ENCODE measurements at places on chromosomes 7 and 10. TPM values are rescaled to one million over a fixed set of nuclear protein-coding genes. Genes with fewer than 3 reads are reported as not detected.
A peak's percentile ranks its signal among the peaks of the same experiment; 100 is the strongest.

- H3K27ac ChIP-seq: no peak overlapping the region
- no peaks in the 10 kb centered on the region for H3K36me3 ChIP-seq
- peaks cover 4% of the 10 kb centered on the region for H3K27me3 ChIP-seq
These were observed 201.2 kb downstream of the SNX10 start for GRCh38 chr7:26492816-26493215.

- no peak for DNase-seq
- H3K27ac ChIP-seq: no peak overlapping the region
- H3K27me3 ChIP-seq: peaks cover 22% of the 10 kb centered on the region
- H3K4me3 ChIP-seq: no peak overlapping the region
These were observed 187.2 kb upstream of the CELF2 start for GRCh38 chr10:10830293-10830986.

DNA sequence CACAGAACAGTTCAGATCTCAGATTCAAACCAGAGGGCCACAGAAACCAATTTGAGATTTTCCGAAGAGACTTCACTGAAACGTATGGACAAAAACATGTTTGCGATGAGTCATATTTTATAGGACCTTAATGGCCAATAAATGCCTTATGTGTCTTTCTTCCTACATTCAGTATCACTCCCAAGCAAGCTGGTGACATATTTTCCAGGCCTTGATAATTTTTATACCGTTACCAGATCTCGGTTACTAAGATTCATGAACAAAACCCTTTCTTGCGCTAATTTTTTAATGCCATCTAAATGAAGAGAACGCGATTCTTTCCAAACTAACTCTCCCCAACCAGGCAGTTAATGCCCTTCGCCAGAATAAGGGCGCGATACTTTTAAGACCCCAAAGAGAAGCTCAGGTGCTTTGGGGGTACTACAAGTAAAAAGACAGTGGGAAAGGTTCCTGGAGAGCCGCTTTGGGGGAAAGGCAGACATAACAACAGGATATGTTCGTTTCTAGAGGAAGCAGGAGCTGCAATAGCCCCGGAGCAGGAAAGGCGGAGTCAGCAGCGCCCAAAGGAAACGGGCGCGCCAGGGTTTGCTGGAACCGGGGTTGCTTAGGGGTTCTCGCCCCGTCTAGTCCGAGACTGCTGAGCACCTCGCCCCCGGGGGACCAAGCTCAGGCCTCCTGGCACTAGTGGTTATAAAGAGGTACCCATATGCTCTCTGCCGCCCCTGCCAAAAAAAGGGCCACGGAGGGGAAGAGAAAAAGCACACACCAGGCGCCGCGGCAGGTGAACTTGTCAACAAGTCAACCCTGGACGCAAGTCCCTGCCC lies 884 bp downstream of the ICA1 start:
- peaks cover 8% of the 10 kb centered on the region for H3K4me1 ChIP-seq
- H3K27me3 ChIP-seq: peaks cover 64% of the 10 kb centered on the region
- DNase-seq: peak; percentile 10

DNA sequence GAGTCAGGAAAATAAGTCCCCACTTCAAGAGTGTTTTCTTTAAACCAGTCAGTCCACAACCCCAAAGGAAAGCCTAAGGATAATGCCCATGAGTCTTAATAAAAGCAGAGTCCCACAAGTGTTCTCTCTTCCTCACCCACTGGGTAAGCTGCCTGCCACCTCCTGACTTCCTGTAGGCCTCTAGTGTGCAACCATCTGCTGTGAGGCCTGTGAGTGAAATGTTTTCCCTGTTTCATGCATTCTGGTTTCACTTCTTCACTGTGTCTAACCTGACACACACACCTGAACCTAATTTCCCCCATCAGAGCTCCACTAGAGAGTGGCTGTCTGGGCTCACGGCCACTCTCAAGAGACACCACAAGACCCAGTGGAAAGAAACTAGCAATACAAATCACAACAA lies 38.9 kb upstream of the GDF10 start:
- peaks cover 95% of the 10 kb centered on the region for H3K4me1 ChIP-seq
- peak overlapping the region; percentile 99 for H3K27ac ChIP-seq
- peaks cover 53% of the 10 kb centered on the region for H3K36me3 ChIP-seq
- peak; percentile 41 for DNase-seq
- peak overlapping the region; percentile 64 for H3K4me3 ChIP-seq

DNA sequence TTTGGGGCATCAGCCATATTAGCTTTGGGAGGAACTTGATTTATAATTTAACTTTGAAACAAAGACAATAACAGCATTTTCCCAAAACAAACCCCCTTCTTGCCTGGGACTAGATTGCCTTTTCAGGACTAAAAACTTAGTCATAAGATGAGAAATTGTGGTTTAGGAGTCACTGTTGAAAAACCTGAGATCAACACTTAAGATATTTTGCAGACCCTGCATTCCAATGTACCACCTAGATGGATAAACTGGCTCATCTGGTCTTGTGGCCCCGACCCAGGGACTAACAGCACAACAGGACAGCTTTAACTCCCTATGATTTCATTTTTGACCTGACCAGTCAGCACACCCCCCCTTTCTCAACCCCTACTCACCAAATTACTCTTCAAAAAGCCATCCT lies 1165.4 kb downstream of the XPNPEP1 start:
- DNase-seq: no peak
- H3K36me3 ChIP-seq: no peaks in the 10 kb centered on the region
- H3K4me1 ChIP-seq: no peaks in the 10 kb centered on the region
- no peak overlapping the region for H3K4me3 ChIP-seq

- peak overlapping the region; percentile 50 for H3K4me3 ChIP-seq
- DNase-seq: peak; percentile 24
- H3K36me3 ChIP-seq: peaks cover 38% of the 10 kb centered on the region
- H3K4me1 ChIP-seq: peaks cover 40% of the 10 kb centered on the region
These were observed 13.7 kb downstream of the CISD1 start for GRCh38 chr10:58282615-58283014.

DNA sequence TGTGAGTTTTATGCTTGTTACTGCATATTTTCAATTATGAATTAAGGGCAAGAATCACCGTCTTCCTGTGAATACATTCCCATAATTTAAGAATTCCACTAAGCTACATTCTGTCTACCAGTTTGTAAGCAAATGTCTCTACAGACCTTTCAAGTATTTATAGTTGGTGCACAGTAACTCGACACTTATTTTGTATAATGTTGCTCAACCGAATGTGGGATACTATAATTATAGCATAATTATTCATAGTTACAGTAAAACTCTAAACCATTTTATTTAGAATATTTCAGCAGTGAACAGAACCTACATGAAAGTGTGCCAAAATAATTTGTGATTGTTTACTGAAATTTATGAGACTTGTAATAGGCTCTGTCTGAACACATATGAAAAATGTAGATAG lies 17.3 kb upstream of the CUBN start:
- H3K27ac ChIP-seq: no peak overlapping the region
- no peak for DNase-seq
- H3K4me1 ChIP-seq: peaks cover 25% of the 10 kb centered on the region
- no peak overlapping the region for H3K4me3 ChIP-seq
- H3K27me3 ChIP-seq: no peaks in the 10 kb centered on the region
- peaks cover 12% of the 10 kb centered on the region for H3K36me3 ChIP-seq

GRCh38 chr10:51567271-51567670 lies 132.1 kb downstream of the CSTF2T start:
- H3K27ac ChIP-seq: no peak overlapping the region
- H3K27me3 ChIP-seq: no peaks in the 10 kb centered on the region
- H3K4me1 ChIP-seq: no peaks in the 10 kb centered on the region
- H3K4me3 ChIP-seq: no peak overlapping the region

- no peak overlapping the region for H3K4me3 ChIP-seq
- no peaks in the 10 kb centered on the region for H3K27me3 ChIP-seq
- peaks cover 57% of the 10 kb centered on the region for H3K36me3 ChIP-seq
- no peak for DNase-seq
- peaks cover 49% of the 10 kb centered on the region for H3K4me1 ChIP-seq
These were observed 29.2 kb downstream of the DLD start for GRCh38 chr7:107920048-107920772.

- no peak for DNase-seq
- no peak overlapping the region for H3K4me3 ChIP-seq
- H3K36me3 ChIP-seq: peaks cover 10% of the 10 kb centered on the region
- peaks cover 10% of the 10 kb centered on the region for H3K4me1 ChIP-seq
- H3K27ac ChIP-seq: no peak overlapping the region
These were observed 48.3 kb downstream of the ANKIB1 start for GRCh38 chr7:92293896-92294590.

- DNase-seq: no peak
- H3K4me1 ChIP-seq: peaks cover 85% of the 10 kb centered on the region
- peak overlapping the region; percentile 6 for H3K4me3 ChIP-seq
- H3K27me3 ChIP-seq: no peaks in the 10 kb centered on the region
- H3K36me3 ChIP-seq: peaks cover 69% of the 10 kb centered on the region
These were observed 13.8 kb downstream of the LRRN3 start for GRCh38 chr7:111104710-111105109.

GRCh38 chr10:62790571-62790970 lies 13.9 kb upstream of the ADO start:
- DNase-seq: no peak
- H3K4me1 ChIP-seq: no peaks in the 10 kb centered on the region
- no peak overlapping the region for H3K4me3 ChIP-seq

DNA sequence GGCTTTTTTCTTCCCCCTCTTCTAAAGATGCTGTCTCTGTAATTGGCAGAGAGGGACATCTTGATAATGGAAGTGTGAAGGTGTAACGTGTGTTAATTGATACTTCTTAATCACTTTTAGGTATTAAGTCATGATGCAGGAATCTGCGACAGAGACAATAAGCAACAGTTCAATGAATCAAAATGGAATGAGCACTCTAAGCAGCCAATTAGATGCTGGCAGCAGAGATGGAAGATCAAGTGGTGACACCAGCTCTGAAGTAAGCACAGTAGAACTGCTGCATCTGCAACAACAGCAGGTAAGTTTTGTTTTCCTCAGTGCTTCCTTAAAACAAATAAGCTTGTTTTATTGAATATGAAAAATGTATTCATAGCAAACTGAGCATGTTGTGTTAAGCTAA lies 11.8 kb downstream of the FOXP2 start:
- H3K4me1 ChIP-seq: no peaks in the 10 kb centered on the region
- DNase-seq: no peak
- H3K4me3 ChIP-seq: no peak overlapping the region
- no peak overlapping the region for H3K27ac ChIP-seq
- H3K27me3 ChIP-seq: no peaks in the 10 kb centered on the region

- H3K4me3 ChIP-seq: no peak overlapping the region
- DNase-seq: no peak
- H3K27me3 ChIP-seq: no peaks in the 10 kb centered on the region
- no peak overlapping the region for H3K27ac ChIP-seq
These were observed 33.1 kb downstream of the RCC1L start for GRCh38 chr7:75040512-75040911.

GRCh38 chr10:130750441-130750840 lies 561.1 kb downstream of the TCERG1L start:
- no peak overlapping the region for H3K4me3 ChIP-seq
- H3K27ac ChIP-seq: no peak overlapping the region
- no peaks in the 10 kb centered on the region for H3K4me1 ChIP-seq
- DNase-seq: no peak

GRCh38 chr7:82442492-82443035 lies 1.0 kb downstream of the CACNA2D1 start:
- peaks cover 4% of the 10 kb centered on the region for H3K4me1 ChIP-seq
- H3K27ac ChIP-seq: no peak overlapping the region
- peaks cover 41% of the 10 kb centered on the region for H3K27me3 ChIP-seq
- DNase-seq: no peak
- H3K4me3 ChIP-seq: peak overlapping the region; percentile 34

DNA sequence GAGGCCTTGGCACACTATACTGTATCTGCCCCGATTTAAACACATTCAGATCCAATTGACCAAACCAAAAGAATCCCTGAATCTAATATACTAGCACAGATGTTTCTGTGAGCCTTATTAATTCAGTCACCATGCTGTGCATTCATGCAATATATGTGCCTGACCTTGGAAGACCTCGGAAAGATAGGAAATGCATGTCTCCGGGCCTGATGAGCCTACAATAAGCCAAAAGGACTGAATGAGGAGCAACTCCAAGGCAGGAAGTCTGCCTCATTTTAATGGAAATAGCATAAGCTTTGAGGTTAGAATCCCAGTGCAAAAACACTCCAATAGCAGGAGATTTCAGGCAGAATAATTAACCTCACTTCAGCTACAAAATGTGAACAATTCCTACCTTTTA lies 316.7 kb downstream of the LRRTM3 start:
- no peak overlapping the region for H3K27ac ChIP-seq
- H3K4me3 ChIP-seq: no peak overlapping the region
- no peak for DNase-seq
- no peaks in the 10 kb centered on the region for H3K27me3 ChIP-seq

- peaks cover 11% of the 10 kb centered on the region for H3K27me3 ChIP-seq
- DNase-seq: no peak
- no peaks in the 10 kb centered on the region for H3K4me1 ChIP-seq
- H3K36me3 ChIP-seq: no peaks in the 10 kb centered on the region
These were observed 44.4 kb upstream of the ELN start for GRCh38 chr7:73983437-73984164.

GRCh38 chr7:42614636-42615035 lies 297.2 kb downstream of the C7orf25 start:
- peaks cover 5% of the 10 kb centered on the region for H3K27me3 ChIP-seq
- no peaks in the 10 kb centered on the region for H3K4me1 ChIP-seq
- no peak for DNase-seq
- H3K27ac ChIP-seq: no peak overlapping the region
- no peak overlapping the region for H3K4me3 ChIP-seq

GRCh38 chr7:48389977-48390376 lies 218.7 kb downstream of the ABCA13 start:
- no peak for DNase-seq
- no peaks in the 10 kb centered on the region for H3K36me3 ChIP-seq
- H3K27ac ChIP-seq: no peak overlapping the region
- no peak overlapping the region for H3K4me3 ChIP-seq

GRCh38 chr10:24382045-24382444 lies 173.1 kb downstream of the KIAA1217 start:
- H3K27ac ChIP-seq: no peak overlapping the region
- H3K4me3 ChIP-seq: no peak overlapping the region
- H3K27me3 ChIP-seq: peaks cover 46% of the 10 kb centered on the region
- H3K36me3 ChIP-seq: no peaks in the 10 kb centered on the region
- peaks cover 12% of the 10 kb centered on the region for H3K4me1 ChIP-seq

- H3K36me3 ChIP-seq: no peaks in the 10 kb centered on the region
- peaks cover 60% of the 10 kb centered on the region for H3K27me3 ChIP-seq
- H3K4me3 ChIP-seq: no peak overlapping the region
- no peak overlapping the region for H3K27ac ChIP-seq
These were observed 15.3 kb downstream of the GPRIN2 start for GRCh38 chr10:46541017-46541661.

Gene OPN1SW
- total RNA-seq: not detected

Gene ZEB1
- total RNA-seq: 27.8 TPM

Gene SPDYE8
- total RNA-seq: not detected

Gene ZNF716
- total RNA-seq: not detected

Gene KCND2
- total RNA-seq: not detected

Gene DGKB
- total RNA-seq: not detected

Gene PGAM1
- total RNA-seq: 982 TPM

Gene GIMAP1
- total RNA-seq: 6.1 TPM

Gene CDHR3
- total RNA-seq: not detected

Gene WEE2
- total RNA-seq: not detected

Gene SPDYE2
- not detected for total RNA-seq

Gene OR13A1
- total RNA-seq: not detected

Gene KEL
- total RNA-seq: not detected

Gene SFTPA1
- not detected for total RNA-seq

Gene SH2D4B
- total RNA-seq: 0.08 TPM

Gene PPP1R17
- not detected for total RNA-seq

Gene REPIN1
- total RNA-seq: 55.1 TPM

Gene C7orf33
- total RNA-seq: not detected

Gene ELN
- not detected for total RNA-seq

Gene ABCB1
- 9.5 TPM for total RNA-seq

Gene HOGA1
- total RNA-seq: not detected

Gene PRLHR
- not detected for total RNA-seq

Gene EVX1
- not detected for total RNA-seq

Gene CD36
- not detected for total RNA-seq

Gene UNCX
- total RNA-seq: not detected

Measured in activated naive CD8-positive, alpha-beta T cell treated with anti-CD3 and anti-CD28 coated beads for 36 hours (primary cell).